ENCODE measurements at places on chromosomes 4 and X. TPM values are rescaled to one million over a fixed set of nuclear protein-coding genes. Genes with fewer than 3 reads are reported as not detected.

DNA sequence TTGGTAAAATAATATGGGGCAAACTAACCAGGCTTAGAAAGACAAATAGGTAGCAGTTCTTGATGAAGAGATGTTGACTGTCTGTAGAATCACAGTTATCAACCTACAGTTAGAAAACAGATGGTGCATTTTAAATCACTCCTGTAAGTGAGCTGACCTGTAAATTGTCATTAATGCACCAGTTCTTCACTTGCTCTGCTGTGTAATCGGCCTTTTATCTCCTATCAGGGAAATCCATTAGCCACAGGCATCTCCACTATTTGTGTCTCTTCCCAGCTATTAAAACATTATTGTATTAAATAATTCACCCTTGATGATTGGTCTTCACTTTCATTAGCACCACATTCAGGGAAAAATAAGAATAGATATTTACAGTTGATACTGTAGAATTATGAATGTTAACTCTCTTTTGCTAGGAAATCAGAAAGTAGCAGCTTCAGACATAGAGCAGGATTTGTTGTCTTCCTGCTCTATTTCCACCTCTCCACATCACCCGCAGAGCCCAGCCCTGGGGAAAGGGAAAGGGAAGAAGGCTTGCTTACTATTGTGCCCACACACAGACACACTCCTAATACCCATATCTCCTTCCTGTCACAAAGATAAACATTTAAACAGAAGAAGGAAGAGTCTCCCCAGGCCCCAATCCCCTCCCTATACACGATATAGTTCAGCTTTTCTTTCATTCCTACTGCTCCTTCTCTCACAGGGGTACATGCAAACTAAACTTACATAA, 97.1 kb downstream of the REELD1 start:
- DNase-seq, result no peak

DNA sequence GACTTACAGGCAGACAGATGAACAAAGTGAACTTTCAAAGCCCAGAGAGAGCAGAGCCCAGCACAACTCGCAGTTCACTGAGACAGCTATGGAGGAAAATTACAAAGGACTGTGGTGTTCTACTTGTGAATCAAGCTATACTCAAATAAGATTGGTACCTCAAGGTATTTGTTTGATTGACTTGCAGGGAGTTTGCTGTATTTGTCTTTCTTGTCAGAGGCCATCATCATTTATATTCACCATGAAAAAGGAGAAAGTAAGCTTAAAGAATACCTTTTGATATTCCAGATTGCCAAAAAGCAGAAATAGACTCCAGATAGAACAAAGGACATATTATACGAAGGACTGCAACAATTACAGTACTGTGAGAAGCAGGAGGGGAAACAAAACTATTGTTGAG, 1047.9 kb downstream of the RPA4 start:
- DNase-seq, result no peak

DNA sequence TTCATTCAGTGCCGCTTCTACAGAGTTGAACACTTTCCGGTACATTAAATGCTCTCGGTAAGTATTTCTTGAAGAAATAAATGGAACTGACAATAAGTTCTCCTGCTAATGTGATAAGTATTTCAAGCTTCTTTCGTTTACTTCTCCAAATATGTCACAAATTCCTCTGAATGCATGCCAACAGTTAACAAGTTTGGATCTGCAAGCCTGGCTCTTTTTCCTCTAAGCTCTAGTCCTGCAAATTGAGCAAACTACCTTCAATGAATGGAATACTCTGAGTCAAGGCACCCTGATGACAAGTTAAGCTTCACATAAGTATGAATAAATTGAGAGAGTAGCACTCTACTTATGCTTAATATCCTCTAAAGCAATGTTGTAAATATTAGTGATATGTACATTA, 403.6 kb downstream of the PDGFC start:
- DNase-seq, result no peak

CWH43 gene
- total RNA-seq, result 25.5 TPM

All from left colon (tissue), 2 donors.